ENCODE measurements at places on chromosomes 7 and 10.

GRCh38 chr7:80463272-80463920, 48.5 kb downstream of the GNAT3 start:
- no peak for DNase-seq

GRCh38 chr10:118956802-118957442, 72.6 kb upstream of the NANOS1 start:
- DNase-seq: no peak

- DNase-seq: no peak
Observed at GRCh38 chr10:116775488-116776400, 33.4 kb upstream of the HSPA12A start.

- DNase-seq: no peak
Observed at GRCh38 chr7:137606061-137606674, 240.6 kb downstream of the DGKI start.

DNA sequence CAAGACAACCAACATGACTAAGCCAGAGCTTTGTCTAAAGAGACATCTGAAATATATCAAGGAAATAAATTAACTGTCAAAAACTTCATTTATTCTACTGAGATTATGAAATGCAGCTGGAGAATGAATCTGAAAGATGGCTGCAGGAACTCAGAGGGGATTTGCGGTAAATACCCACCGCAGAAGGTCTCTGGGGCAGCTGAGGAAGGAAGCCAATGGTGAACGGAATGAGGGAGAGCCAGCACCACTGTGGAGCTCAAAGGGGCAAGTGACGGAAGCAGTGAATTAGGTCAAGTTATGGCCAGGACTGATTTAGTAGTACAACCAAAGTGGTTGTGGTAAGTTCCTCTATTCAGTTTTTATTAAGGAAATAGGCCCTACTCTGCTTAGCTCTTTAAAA, 215.3 kb upstream of the GLI3 start:
- DNase-seq: no peak

DNA sequence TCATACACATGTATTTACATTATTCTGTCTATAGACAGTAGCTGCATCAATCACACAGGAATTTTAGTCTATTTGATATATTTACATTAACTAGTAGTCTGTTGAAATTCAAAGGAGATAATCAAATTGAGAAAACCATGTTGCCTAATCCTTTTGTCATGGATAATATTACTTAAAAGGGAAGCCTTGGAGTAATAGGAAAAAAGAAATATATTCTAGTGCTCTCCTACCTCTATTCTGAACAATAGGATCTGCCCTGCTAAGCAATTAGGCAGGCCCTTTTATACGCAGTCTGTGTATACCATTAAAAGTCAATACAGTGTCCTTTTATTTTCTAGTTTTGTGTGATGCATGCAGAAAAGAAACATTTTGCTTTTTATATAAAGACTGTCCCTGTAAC, 24.5 kb downstream of the UMAD1 start:
- no peak for DNase-seq

DNA sequence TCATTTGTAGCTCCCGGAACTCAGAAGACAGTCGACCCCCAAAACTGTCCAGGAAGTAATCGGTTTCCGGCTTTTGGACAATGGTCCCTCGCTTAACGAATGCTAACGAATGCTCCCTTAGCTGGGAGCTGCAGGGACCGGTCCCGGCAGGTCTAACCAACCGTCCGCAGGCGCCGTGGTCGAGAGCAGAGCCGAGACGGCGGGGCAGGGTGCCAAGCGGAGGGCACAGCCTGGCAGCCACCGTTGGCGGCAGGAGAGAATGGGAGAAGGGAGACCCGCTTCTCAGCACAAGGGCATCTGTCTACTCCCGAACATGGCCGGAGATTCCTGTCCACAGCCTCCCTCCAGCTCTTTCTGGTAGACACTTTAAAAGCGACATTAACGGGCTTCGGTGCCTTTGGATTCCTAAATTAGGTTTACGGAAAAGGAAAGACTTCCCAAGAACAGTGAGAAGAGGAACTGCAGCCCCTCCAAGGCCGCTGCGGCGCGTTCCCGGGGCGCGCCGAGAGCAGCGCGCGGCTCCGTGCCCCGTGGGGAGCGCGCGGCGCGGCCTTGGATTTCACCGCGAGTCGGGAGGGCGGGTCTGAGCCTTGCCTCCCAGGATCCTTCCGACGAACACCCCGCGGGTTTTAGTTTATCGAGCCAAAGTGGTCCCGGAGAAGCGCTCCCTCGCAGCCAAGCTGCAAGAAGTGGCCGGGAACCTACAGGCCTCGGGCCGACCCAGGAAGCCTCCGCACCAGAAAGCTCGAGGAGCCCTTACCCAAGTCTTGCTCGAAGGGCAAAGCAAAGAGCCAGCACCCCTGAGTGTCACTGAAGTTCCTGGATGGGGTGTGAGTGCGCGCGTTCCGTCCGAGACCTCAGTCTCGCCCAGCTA, 3.6 kb upstream of the TBX20 start:
- no peak for DNase-seq

- no peak for DNase-seq
Observed at GRCh38 chr7:34723866-34724490, 66.0 kb downstream of the NPSR1 start.

- DNase-seq: no peak
Observed at GRCh38 chr10:34058845-34059614, 724.6 kb upstream of the NRP1 start.

GRCh38 chr10:72812415-72812752, 81.2 kb upstream of the OIT3 start:
- no peak for DNase-seq

DNA sequence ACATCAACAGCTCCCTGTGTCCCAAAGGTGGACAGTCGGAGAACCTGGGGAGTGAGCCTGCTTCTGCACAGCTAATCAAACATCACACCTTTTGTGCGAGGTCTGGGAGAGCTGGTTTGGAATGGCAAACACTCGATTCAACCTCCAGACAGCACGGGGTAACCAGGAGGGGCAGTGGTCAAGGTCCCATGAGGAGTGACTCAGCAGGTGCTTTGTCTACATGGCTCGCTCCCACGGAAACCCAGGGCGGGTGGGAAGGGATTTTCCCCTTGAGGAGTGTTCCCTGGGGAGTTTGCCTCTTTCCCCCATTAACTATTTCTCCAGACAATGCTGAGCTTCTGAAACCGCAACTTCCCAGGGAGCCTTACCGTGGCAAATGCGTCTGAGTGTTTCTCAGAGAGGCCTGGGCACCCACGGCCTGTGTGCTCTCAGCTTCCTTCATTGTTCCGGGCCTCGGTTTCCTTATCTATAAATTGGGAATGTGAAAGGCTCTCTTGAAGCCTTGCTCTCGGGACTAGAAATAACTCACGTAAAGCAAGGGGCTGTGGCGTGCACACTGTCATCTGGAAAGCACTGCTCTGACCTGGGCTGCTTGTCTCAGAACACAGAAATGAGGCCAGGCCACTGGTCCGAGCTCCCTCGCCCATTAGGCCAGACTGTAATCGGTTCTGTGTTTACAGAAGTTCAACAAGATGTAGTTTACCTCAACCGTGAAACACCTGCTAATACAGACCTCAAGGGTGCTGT, 14.0 kb upstream of the GTPBP4 start:
- DNase-seq: no peak

DNA sequence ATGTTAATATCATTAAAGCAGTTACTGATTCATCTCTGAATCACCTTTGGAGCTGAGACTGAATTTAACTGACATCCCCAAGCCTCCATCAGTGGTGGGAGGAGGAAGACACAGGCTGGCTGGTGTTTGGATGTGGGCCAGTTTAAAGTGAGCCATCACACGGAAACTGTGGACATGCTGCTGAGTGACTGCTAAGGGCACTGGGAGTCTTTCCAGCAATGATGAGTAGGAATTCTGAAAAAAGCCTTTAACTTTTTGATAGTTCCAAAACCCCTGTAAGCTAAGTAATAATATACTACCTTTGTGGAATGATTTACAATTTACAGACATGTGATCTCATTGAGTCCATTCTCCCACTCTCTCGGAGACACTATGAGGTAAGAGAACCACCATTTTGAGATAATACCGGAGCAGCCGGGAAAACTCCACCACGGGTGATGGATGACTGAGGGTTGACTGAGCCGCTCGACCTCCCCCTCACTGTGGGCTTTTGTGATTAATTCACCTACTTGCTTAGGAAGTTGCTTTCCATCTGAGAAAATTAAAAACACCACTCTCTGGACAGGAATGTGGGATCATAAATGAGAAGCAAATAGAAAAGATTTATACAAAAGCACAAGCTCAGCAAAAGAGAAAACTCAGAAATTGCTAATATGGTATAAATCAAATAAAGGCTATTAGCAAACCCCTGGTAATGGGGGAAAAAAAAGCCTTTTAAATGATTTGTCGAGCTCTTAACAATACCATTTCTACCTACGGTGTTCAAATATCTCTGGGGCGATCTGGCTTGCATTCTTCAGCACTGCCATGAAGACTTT, 194.8 kb downstream of the FANK1 start:
- no peak for DNase-seq

DNA sequence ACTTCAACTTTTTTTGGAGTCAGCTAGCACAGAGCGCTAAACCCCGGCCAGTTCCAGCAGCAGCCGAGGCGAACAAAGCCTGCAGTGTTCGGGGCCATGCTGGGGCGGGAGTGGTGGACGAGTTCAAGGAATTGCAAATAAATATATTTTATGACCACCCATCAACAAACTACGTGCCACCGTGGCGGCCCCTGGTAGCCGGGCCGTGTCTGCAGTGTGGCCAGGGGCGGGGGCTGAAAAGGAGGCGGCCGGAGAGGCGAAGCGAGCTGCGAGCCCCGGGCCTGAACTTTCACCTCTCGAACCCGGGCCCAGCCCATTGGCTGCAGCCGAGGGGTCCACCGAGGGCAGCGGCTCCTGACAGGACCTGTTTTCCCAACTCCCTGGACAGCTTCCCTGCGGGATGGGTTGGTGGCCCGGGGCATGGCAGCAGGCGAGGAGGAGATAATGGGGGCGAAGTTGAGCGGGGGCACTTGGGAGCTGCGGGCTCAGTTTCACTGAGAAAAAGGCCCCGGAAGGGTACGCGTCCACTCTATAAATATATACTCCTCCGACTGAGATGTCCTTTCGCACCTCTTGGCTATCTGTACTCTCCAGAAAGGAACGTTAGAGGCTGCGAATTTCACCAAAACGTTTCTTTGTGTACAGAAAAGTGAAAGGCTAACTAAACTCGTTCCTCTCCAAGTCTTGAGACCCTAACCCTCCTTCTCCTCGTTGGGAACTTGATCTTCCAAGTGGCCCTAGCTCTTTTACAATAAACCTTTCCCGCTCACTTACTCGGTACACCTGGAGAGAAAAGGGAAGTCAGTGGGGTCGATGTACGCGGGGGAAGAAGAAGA, 164.6 kb upstream of the PPP1R3A start:
- no peak for DNase-seq

DNA sequence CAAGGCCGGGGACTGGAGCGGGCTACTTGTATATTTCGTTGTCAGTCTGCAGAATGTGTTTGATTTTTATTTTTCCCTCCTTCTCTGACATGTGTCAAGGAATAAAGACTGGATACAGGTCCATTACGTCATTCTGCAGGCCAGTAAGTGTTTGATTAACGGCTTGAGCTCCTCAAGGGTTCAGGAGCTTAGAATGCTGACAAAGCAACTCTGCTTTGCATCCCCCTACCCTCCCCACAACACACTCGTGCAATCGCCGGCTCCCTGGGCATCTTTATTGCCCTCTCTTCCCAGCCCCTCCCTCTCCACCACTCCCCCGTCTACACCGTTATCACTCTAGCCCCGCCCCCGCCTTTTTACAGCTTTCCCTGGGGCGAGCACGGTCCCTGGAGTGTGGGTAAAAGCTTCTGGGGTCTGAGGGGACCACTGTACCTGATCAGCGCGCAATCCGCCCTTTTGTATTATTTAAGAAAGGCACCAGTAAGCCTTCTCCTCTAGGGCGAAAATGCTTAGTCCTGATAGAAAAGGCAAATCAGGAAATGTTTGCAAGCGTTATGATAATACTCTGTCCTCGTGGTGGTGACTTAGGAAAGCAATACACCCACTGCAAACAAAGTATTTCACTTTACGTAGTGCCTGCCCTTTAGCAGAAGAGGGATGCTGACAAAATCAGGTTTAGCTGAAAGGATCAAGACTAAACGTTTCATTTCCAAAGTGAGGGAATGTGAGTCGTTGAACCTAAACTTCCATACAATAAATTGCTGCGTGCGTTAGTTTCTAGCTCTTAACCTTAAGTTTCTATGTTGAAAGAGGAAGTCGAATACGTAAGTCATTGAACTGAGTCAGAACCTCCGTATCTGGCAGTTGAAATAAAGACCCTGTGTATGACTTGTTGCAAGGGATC, 1.4 kb upstream of the CREB5 start:
- peak; percentile 19 for DNase-seq

- no peak for DNase-seq
Observed at GRCh38 chr7:24894429-24895221, 85.4 kb downstream of the OSBPL3 start.

DNA sequence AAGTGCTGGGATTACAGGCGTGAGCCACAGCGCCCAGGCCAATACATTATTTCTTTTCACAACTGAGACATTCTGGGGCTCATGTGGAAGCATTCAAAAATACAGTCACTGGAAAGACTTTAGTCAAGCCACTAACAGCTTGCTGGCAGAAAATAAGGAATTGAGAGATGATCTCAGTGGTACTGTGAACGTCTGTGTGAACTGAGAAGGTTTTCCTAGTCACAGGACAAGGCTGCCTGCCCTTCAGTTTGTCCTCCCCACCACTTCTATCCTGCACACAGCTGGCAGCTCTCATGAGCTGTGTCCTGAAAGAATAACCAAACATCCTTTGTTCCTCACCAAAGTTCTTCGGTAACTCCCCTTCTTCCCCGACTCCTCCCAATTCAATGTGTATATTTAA, 31.3 kb upstream of the ITGA8 start:
- DNase-seq: no peak

DNA sequence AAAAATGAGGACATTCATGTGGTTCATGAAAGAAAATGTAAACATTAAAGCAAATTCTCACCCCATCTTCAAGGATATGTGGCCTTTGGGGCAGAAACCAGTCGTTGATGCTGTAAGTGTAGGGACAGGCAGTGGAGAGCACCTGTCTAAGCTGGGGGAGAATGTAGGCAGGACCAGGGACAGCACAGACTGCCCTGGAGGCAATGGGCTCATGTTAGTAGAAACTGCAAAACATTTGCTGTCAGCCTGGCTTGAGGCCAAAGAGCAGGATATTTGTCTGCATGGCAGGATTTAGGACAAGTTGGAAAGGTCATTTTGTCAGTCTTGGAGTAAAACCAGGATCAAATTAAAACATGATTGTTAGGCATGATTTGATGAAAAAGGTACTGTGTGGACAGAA, 211.6 kb upstream of the AGK start:
- no peak for DNase-seq

- no peak for DNase-seq
Observed at GRCh38 chr7:107080099-107080505, 35.6 kb downstream of the PRKAR2B start.

DNA sequence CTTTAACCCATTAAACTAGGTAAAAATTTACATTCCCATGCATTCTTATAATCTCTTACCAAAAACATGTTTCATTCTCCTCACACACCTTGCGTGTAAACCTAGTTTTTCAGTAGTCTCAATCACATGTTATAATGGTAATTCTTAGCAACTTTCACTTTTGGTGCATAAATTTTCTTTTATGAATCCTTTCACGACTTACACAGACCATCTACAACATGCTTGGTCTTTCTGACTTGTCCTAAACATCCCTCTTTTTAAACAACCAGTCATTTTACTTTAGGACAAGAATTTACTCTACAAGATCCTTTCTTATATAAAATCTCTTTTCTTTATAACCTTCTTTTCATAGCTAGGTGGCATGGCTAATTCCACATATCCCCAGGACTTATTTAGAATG, 25.8 kb downstream of the FBXL13 start:
- no peak for DNase-seq

All from substantia nigra (tissue), 51 donors.